Small intestine (tissue), 16 donors: ENCODE measurements at places on chromosomes 12 and 14.
A peak's percentile ranks its signal among the peaks of the same experiment; 100 is the strongest.

- H3K4me3 ChIP-seq = peak within 1 kb of the TSS; percentile 68
- DNase-seq = peak; percentile 75
- H3K4me1 ChIP-seq = peaks cover 2% of the 10 kb centered on the region
- H3K27me3 ChIP-seq = no peaks in the 10 kb centered on the region
- peak within 1 kb of the TSS; percentile 89 for H3K27ac ChIP-seq
These were observed at the start of gene NDRG2 for GRCh38 chr14:21024585-21025370. TSS of gene NDRG2 (minus strand) at chr14:21025061. CDS start at chr14:21023315, 1,746 bp downstream.

- H3K36me3 ChIP-seq = peaks cover 13% of the 10 kb centered on the region
- no peaks in the 10 kb centered on the region for H3K27me3 ChIP-seq
- no peak overlapping the region for H3K4me3 ChIP-seq
- no peaks in the 10 kb centered on the region for H3K4me1 ChIP-seq
- H3K27ac ChIP-seq = no peak overlapping the region
These were observed 50.1 kb upstream of the STAC3 start for GRCh38 chr12:57300961-57301584.

GRCh38 chr14:26872515-26873361, 274.9 kb upstream of the NOVA1 start:
- no peaks in the 10 kb centered on the region for H3K27me3 ChIP-seq
- no peak overlapping the region for H3K27ac ChIP-seq
- H3K4me3 ChIP-seq = no peak overlapping the region
- no peaks in the 10 kb centered on the region for H3K4me1 ChIP-seq

DNA sequence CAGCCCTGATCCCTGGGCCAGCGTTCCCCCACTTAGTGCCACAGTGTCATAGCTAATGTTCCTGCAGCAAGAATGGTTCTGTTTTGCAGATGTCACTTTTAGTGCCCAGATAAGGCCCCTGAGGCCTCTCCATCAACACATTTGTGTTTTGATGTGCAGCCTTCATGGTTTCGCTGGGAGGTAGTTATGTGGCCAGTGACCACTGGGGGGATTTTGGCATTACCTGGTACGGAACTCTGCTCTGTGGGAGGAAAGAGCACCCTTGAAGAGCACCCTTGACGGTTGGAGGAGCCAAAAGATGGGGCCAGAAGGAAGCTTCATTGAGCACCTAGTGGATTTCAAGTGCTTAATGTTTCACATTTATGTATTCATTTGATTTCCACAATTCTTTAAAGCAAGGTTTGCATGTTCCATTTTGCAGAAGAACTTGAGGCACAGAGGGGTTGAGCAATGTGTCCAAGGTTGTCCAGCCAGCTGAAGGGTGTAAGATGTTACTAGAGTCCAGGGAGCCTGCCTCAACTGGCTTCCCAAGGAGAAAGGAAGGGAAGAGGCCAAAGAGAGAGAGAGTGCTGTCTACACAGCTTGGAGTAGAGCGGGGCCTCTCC, 13.0 kb downstream of the SERPINA11 start:
- no peak overlapping the region for H3K4me3 ChIP-seq
- no peaks in the 10 kb centered on the region for H3K4me1 ChIP-seq
- no peaks in the 10 kb centered on the region for H3K36me3 ChIP-seq
- H3K27me3 ChIP-seq = no peaks in the 10 kb centered on the region
- DNase-seq = no peak

DNA sequence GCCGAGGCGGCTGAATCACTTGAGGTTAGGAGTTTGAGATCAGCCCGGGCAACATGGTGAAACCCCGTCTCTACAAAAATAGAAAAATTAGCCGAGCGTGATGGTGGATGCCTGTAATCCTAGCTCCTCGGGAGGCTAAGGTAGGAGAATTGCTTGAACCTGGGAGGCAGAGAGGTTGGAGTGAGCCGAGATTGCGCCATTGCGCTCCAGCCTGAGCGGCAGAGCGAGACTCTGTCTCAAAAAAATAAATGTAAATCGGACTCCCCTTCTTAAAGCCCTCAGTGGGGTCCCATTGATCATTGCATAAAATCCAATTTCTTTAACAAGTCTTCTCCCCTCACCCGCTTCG, 908 bp downstream of the TDP1 start:
- H3K4me1 ChIP-seq = peaks cover 3% of the 10 kb centered on the region
- H3K36me3 ChIP-seq = peaks cover 11% of the 10 kb centered on the region
- H3K27me3 ChIP-seq = no peaks in the 10 kb centered on the region
- no peak for DNase-seq
- H3K4me3 ChIP-seq = peak overlapping the region; percentile 57

GRCh38 chr12:45729233-45730083, at the start of gene ARID2:
TSS of gene ARID2 (plus strand) at chr12:45729706. CDS start at chr12:45729837, 131 bp downstream.
- no peaks in the 10 kb centered on the region for H3K27me3 ChIP-seq
- no peaks in the 10 kb centered on the region for H3K4me1 ChIP-seq
- H3K27ac ChIP-seq = peak within 1 kb of the TSS; percentile 96
- H3K4me3 ChIP-seq = peak within 1 kb of the TSS; percentile 86

DNA sequence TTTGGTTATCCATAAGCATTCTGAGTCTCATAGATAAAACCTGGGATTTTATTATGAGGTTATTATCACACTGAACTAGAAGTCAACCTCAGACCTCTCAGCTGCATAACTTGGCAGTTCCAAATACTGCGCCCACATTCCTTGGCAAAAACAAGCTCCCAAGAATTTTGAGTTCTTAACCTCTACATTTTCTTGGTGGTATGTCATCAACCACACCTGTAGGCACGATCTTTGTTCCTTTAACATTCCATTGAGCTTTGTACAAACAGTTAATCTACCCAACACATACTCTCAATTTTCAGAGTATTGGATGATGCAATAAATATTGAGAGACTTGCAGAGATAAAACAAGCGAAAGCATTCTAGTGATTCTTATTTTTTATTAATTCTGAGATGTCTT, 371.8 kb upstream of the PRICKLE1 start:
- H3K4me3 ChIP-seq = no peak overlapping the region
- no peak overlapping the region for H3K27ac ChIP-seq
- H3K4me1 ChIP-seq = no peaks in the 10 kb centered on the region
- DNase-seq = no peak
- no peaks in the 10 kb centered on the region for H3K36me3 ChIP-seq

GRCh38 chr12:105555556-105556295, 225.2 kb downstream of the C12orf75 start:
- no peaks in the 10 kb centered on the region for H3K36me3 ChIP-seq
- no peak overlapping the region for H3K27ac ChIP-seq
- no peaks in the 10 kb centered on the region for H3K4me1 ChIP-seq
- DNase-seq = no peak
- H3K27me3 ChIP-seq = no peaks in the 10 kb centered on the region

DNA sequence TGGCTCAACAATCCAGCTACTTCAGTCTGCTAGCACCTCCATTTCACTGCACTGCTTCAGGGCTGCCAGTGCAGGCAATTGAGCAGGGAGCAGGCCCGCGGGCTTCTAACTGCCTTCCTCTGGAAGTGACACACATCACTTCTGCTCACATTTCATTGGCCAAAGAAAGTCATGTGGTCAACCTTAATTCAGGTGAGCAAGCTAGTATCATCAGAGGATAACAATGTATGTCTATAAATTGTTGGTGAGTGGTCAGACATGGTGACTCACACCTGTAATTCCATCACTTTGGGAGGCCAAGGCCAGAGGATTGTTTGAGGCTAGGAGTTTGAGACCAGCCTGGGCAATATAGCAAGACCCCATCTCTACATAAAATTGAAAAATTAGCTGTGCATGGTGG, 22.3 kb upstream of the CHGA start:
- no peak overlapping the region for H3K27ac ChIP-seq
- no peaks in the 10 kb centered on the region for H3K27me3 ChIP-seq
- no peaks in the 10 kb centered on the region for H3K36me3 ChIP-seq
- no peaks in the 10 kb centered on the region for H3K4me1 ChIP-seq

DNA sequence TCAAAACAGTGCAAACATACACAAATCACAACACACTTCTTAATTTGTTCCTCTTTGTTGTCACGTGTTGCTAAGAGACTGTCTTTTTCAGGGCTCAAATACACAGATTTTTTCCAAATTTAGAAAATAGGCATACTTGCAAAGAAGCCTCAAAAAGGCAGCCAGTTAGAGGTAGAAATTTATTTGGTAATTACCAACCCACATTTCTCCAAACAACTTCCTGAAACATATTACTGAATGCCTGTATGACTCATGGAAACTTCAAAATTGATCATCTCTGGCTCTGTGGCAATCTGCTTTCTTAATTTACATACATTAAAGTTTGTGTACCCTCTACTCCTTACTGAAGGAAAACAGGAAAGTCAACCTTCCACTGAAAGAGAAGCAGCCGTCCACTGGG, 36.4 kb downstream of the PPM1H start:
- no peaks in the 10 kb centered on the region for H3K4me1 ChIP-seq
- H3K27me3 ChIP-seq = no peaks in the 10 kb centered on the region
- no peak overlapping the region for H3K4me3 ChIP-seq
- no peaks in the 10 kb centered on the region for H3K36me3 ChIP-seq
- H3K27ac ChIP-seq = no peak overlapping the region

GRCh38 chr12:27193854-27194544, 50.1 kb upstream of the STK38L start:
- no peaks in the 10 kb centered on the region for H3K36me3 ChIP-seq
- DNase-seq = peak; percentile 31

DNA sequence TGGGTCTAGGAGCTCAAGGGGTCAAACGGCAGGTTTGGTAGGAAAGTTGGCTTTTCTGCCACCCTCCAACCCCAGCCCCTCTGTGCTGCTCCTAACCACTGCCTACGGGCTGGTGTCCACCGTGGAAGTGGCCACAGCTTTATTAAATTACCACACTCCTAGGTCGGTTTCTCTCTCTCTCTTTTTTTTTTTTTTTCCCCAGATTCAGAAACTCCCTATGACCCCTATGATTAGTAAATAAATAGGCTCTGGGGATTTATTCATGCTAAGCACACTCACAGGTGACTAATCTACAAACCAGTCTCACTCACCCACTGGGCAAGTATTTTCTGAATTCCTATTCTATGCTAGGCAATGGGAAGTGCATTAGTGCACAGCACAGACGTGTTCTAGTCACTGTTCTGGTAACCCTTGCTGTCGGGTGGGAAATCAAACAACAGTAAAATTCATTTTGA, 8.7 kb upstream of the DDX47 start:
- peak overlapping the region; percentile 13 for H3K27ac ChIP-seq
- no peak overlapping the region for H3K4me3 ChIP-seq

DNA sequence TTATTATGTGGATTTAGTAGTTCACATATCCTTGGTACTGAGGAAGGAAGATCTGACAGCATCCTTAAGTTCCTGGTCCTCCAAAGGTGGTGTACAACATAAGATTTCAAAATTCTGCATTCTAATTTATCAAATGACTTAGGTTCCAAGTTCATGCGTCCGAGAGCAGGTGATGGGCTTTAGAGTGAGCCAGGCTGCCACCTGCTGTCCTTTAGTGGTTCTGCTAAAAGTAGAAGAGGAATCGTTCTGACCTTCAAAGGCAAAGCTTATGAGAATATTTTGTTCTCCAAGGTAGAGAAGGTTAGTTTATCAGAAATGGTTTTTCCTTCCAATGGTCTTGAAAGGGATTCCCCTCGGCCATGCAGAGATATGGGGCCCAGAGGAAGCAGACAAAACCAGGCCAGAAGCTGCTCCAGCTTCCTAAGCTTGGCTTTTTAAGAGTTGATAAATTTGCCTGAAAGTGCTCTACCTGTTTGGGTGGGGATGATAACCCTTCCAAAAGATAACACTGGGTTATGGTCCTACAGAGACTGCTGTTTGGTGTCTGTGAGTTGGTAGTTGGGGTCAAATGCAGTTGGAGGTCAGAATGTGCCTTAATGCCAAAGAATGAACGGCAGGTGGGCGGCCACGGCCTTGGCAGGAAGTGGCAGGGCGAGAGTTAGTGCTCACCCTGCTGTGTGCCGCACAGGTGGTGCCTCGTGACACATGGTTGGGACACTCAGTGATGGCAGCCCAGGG, 29.1 kb upstream of the LRTM2 start:
- no peaks in the 10 kb centered on the region for H3K4me1 ChIP-seq
- H3K27me3 ChIP-seq = no peaks in the 10 kb centered on the region
- DNase-seq = peak; percentile 78
- no peak overlapping the region for H3K4me3 ChIP-seq

DNA sequence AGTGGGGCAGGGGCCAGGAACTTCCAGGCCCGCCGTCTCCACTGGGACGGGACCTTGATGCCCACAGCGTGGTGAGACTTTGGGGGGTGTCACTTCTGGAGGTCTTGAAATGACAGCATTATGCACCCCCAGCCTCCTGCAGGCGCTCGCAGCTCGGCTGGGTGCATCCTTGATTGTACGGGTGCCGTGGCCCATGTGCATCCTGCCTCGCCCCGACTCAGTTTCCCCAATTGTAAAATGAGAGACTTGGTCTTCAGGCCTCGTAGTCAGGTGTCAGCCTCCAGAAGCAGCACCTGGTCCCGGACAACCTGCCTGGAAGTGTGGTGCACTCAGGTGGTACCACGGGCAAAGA, 8.9 kb upstream of the PUS1 start:
- H3K4me3 ChIP-seq = no peak overlapping the region
- H3K4me1 ChIP-seq = no peaks in the 10 kb centered on the region
- DNase-seq = no peak
- no peak overlapping the region for H3K27ac ChIP-seq
- no peaks in the 10 kb centered on the region for H3K27me3 ChIP-seq
- peaks cover 9% of the 10 kb centered on the region for H3K36me3 ChIP-seq

GRCh38 chr14:85063747-85064146, 466.2 kb upstream of the FLRT2 start:
- no peaks in the 10 kb centered on the region for H3K4me1 ChIP-seq
- no peak for DNase-seq
- H3K4me3 ChIP-seq = no peak overlapping the region
- no peak overlapping the region for H3K27ac ChIP-seq
- H3K36me3 ChIP-seq = no peaks in the 10 kb centered on the region
- H3K27me3 ChIP-seq = no peaks in the 10 kb centered on the region

- H3K27me3 ChIP-seq = no peaks in the 10 kb centered on the region
- DNase-seq = no peak
- peak overlapping the region; percentile 85 for H3K27ac ChIP-seq
These were observed 109.5 kb downstream of the ZFP36L1 start for GRCh38 chr14:68683326-68683725.

- no peaks in the 10 kb centered on the region for H3K4me1 ChIP-seq
- H3K36me3 ChIP-seq = no peaks in the 10 kb centered on the region
- DNase-seq = no peak
- no peak overlapping the region for H3K4me3 ChIP-seq
These were observed 2.8 kb downstream of the NKX2-8 start for GRCh38 chr14:36579573-36580140.

- H3K27ac ChIP-seq = no peak overlapping the region
- H3K4me1 ChIP-seq = no peaks in the 10 kb centered on the region
- no peaks in the 10 kb centered on the region for H3K27me3 ChIP-seq
- no peak for DNase-seq
- no peak overlapping the region for H3K4me3 ChIP-seq
- H3K36me3 ChIP-seq = no peaks in the 10 kb centered on the region
These were observed 152.4 kb upstream of the PWP1 start for GRCh38 chr12:107533218-107533617.

DNA sequence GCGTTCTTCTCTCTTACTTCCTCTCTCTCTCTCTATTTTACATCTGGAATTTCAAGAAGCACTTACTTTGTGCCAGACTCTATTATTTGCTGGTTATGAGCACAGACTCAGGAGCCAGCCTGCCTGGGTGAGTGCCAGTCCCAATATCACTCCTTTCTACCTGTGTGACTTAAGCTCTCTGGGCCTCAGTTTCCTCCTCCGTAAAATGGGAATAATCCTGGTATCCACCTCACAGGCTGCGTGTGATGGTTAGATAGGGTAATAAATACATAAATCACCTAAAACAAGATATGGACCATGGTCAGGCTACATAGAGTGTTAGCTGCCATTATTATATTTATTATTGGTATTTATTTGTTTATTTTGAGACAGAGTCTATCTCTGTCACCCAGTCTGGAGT, 24.3 kb downstream of the RASAL1 start:
- no peaks in the 10 kb centered on the region for H3K4me1 ChIP-seq
- H3K36me3 ChIP-seq = no peaks in the 10 kb centered on the region
- H3K27me3 ChIP-seq = peaks cover 13% of the 10 kb centered on the region
